Activated CD8-positive, alpha-beta memory T cell treated with anti-CD3 and anti-CD28 coated beads for 1 hour (primary cell): ENCODE measurements at places on chromosomes 7 and 10.

GRCh38 chr10:97186911-97187310 lies 1.2 kb upstream of the SLIT1 start:
- DNase-seq = no peak

GRCh38 chr10:97399843-97400545 lies 1.1 kb downstream of the RRP12 start:
- no peak for DNase-seq

DNA sequence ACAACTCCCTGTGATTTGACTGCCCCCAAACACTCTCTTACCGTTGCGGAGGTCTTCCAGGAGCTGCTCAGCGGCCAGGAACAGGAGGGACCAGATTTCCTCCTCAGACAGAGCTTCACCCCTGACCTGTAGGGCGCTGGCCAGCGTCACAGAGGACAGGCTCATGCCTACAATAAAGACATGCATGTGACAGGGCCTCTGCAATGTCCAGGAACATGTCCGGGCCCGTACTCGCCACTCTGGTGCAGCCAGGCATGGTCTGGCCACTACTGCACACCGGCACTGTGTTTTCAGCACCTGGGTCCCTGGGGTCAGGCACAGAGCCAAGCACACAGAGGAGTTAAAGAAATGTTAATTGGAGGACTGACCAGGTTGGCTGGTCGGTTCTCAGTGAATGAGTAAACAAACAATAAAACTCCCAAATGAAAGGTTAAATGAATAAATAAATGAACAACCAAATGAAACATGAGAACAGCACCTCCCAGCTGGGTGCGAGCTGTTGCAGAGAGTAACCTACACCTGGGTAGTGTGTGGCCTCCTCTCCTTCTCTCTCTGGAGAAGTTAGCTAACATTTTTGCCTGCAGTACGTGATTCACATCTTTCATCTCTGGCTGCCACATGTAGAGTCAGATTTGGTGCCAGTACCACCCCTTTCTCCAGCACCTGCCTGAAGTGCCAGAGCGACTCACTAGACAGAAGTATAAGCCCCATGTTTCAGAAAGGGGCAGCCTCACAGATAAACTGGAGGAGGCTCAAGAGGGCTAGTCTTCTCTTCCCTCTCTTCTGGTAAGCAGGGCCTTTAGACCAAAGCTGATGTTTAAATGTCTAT lies 22.8 kb downstream of the FRMPD2 start:
- DNase-seq = no peak

GRCh38 chr7:32890793-32891042 lies 842 bp downstream of the KBTBD2 start:
- no peak for DNase-seq

DNA sequence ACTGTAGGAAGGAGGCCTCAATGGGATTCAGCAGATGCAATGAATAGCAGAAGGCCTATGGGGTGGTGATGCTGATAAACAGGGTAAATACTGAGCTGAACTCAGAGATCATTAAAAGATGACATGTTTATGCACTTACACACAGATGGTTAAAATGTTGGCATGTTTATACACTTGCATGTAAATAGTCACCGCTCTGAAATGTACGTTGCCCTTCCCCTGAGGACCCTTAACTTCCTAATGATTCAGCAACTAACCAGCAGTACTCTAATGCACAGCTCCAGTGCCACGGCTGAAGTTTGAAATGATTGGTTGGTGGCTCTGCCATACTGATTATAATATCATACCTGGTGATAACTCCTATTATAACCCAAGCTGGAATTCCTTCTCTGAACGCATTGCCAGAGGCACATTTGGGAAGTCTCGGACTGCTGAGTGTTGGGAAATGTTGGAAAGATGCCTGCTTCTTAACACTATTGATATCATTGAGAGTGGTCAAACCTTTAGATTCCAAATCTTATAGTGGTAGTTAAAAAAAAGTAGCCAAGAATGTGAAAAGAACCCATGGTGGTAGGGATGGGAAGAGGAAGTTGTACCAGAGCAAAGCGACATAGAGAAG lies 3.7 kb upstream of the CAV1 start:
- no peak for DNase-seq
